Stimulated activated CD4-positive, alpha-beta T cell treated with anti-CD3 and anti-CD28 coated beads, Interleukin-4, amount 100 ng/mL, for 48 hours (primary cell): ENCODE measurements at places on chromosomes 7 and 10.

GRCh38 chr10:132804785-132805426 lies 19.0 kb upstream of the NKX6-2 start:
- no peak for DNase-seq

GRCh38 chr10:70499836-70500167 lies 21.2 kb downstream of the PALD1 start:
- DNase-seq = no peak

DNA sequence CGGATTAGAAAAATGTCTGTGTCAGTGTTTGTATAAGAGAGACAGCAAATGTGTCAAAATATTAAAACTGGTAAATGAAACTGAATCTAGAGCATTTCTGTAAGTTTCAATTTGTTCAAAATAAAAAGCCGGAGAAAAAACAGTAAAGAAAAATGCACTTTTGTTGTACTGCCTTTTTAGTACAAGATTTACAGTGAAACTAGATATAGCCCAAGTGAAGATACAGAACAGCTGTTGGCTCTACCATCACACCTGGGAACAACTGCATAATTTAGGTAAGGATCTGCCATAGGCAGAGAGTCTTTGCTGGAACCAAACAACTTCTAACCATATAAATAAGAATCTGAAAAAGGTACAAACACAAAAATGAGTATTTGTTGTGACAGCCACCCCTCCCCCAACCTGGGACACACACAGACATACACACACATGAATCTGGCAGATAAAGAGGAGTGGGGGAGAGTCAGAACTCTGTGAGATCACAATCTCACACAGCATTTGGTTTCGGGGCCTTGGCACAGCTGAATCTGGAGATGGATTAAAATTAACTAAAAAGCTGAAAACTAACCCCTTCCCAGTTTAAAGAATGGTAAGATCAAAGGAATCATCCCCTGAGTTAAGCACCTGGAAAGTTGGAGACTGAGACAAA lies 54.8 kb downstream of the DPY19L1 start:
- no peak for DNase-seq

DNA sequence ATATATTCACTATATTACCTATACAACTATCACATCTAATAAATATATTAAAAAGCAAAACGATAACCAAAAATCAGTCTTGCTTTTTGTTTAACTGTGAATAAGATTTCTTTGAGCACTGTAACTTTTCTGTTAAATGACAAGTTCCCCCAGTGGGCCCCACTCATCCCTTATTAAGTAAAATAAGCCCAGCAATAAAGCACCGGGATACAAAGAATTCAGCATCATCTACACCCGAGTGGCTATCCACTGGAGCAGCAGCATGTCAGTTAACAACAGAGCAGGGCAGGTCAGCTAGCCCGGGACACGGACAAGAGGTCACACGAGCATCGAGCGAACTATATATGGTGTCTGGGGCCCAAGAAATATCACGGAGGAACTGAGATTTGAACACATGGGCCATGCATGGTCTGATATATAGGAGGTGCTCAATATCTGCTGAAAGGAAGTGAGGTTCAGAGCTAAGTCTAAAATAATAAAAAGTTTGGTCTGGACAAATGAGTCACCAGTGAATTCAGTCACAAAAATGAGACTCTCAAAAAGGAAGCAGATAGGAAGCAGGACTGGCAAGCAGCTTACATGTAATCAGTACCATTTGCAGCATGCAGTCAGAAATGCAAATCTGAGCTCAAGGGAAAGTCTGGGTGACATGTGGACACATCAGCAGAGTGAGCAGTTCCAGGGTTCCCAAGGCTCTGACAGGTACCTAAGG lies 4.1 kb downstream of the ERCC6 start:
- DNase-seq = no peak

- DNase-seq = no peak
Observed at GRCh38 chr7:138247568-138248333, 171.5 kb downstream of the AKR1D1 start.

GRCh38 chr7:74083117-74083876 lies at the start of gene LIMK1:
TSS of gene LIMK1 (plus strand) at chr7:74083804. CDS start at chr7:74083991, 187 bp downstream.
- peak; percentile 76 for DNase-seq

- no peak for DNase-seq
Observed at GRCh38 chr7:105454095-105454747, 65.5 kb upstream of the SRPK2 start.

GRCh38 chr10:6396652-6397051 lies 183.4 kb downstream of the PRKCQ start:
- DNase-seq = no peak

DNA sequence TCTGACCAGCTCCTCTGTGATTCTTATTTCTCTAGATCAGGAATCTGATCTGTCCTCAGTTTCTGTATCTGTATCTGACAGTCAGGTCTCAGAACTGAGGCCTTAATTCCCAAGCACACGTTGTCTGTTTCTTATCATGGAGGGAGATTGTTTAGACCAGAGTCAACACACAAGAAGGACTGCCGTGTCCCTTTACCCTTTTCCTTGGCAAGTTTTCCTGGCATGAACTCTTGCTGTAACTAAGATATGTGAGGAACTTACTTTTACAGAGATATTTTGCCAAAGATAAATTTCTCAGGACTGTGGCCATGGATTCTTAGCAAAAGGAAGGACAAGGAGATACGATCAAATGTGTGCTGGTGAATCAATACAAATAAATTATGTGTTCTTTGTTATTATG lies 181.0 kb downstream of the SORCS3 start:
- DNase-seq = no peak

- DNase-seq = no peak
Observed at GRCh38 chr10:123858907-123859652, 32.5 kb downstream of the CPXM2 start.

- DNase-seq = no peak
Observed at GRCh38 chr7:78438433-78438832, 639.9 kb downstream of the PHTF2 start.

- DNase-seq = no peak
Observed at GRCh38 chr7:30531286-30531685, 26.7 kb upstream of the GGCT start.

- no peak for DNase-seq
Observed at GRCh38 chr7:100389437-100390088, 16.3 kb downstream of the PILRA start.

- DNase-seq = no peak
Observed at GRCh38 chr10:8262317-8262716, 207.8 kb downstream of the GATA3 start.

GRCh38 chr7:36276428-36277248 lies 113.0 kb upstream of the ANLN start:
- no peak for DNase-seq

- DNase-seq = no peak
Observed at GRCh38 chr7:87337331-87337730, 8.1 kb upstream of the CROT start.

DNA sequence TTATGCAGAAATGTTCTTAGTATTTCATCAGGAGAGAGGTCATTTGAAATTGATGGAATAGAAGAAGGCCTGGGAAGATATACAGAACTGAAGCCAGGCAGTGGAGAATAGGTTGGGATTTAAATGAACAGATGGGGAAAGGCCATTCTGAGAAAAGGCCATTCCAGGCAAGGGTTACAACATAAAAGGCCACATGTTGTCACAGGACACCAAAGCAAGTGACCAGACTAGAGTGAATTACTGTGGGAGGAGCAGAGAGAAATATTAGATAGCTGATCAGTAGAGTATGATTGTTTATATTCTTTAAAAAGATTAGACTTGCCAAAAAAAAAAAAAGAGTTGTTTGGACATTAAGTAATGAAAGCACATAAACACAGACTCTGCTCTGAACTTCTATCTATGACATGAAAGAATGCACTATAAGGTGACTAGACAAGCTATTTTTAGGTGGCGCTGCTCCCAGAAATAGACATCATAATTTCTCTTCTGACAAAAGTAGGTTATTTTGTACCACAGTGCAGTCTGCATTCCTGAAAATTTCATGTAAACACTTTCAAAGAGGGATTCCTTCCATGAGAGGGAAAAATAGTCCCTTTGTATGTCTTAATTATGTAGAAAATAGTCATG lies 55.2 kb upstream of the DKK1 start:
- DNase-seq = no peak

DNA sequence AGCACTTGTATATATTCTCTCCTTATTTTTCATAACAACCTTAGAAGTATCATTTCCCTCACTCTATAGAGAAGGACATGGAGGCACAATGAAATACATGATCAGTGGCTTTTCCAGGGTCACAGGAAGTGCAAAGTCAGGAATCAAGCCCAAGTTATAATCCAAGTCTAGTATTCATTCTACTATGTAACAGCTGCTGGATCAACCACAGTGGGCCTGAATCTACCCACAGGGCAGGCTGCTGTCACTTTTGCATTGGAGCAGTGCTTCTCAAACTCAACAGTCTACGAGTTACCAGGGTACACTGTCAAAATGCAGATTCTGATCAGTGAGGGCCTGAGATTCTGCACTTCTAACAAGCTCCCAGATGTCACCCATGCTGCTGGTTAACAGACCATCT lies 18.3 kb downstream of the ZDHHC16 start:
- no peak for DNase-seq

DNA sequence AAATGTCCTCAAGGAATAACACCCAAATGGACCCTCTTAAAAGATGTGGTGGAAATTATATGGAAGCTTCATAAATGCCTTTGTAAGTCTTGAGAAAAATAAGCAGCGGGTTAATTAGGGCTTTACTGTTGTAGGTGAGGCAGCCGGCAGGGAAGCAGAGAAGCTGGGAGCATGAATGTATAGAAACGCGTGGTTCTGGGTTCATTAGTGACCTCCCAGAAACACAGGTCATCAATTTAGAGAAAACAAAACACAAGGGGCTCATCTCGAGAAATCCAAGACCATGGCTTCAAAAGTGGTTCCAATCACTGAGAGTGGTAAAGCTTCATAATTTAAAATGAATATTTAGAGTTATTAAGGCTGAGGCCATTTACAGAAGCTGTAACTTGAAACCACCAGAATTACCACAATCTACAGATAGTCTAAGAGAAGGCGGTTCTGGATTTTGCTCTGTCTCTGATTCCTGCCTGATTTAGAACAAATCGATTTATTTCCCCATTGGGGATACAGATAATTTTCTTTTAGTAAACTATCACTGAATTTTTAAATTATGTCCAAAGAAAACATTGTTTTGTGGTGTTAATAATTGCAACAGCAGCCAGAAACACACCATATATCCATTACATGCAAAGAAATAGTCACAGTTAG lies 20.7 kb downstream of the GARIN1A start:
- no peak for DNase-seq

DNA sequence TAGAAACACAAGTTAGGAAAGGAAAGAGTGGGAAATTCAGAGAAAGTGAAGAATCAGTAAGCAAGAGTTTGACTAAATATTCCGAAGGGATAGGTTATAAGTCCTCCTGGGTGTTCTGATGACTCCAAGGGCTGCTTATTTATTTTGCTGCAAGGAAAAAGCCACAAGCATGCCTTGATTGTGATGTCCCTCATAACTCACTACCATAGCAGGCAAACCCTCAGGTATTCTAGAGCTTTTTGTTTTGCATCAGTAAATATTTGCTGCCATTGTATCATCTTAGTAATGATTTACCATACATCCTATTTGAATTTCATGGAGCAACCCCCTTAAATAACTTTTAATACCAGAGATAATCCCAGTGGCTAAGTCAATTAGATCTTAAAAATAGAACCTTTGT lies 688.1 kb downstream of the SUGCT start:
- DNase-seq = no peak

DNA sequence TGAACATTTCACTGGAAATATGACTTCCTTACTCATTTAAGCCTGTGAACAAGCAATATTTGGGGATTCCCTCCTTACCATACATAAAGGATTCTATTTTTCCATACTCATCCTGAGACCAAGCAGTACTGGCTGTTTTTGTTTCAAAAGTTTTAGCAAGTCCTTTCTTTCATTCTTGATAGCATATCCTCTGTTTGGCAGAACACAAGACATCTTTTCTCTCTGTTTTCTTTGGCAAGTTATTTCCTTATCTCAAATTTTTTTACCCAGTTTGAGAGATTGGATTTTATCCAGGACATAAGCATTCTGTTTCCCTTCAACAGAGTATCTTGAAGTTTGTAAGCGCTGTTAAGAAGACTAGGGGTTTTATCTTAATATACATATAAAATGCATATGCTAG lies 3.0 kb upstream of the WASL start:
- no peak for DNase-seq

DNA sequence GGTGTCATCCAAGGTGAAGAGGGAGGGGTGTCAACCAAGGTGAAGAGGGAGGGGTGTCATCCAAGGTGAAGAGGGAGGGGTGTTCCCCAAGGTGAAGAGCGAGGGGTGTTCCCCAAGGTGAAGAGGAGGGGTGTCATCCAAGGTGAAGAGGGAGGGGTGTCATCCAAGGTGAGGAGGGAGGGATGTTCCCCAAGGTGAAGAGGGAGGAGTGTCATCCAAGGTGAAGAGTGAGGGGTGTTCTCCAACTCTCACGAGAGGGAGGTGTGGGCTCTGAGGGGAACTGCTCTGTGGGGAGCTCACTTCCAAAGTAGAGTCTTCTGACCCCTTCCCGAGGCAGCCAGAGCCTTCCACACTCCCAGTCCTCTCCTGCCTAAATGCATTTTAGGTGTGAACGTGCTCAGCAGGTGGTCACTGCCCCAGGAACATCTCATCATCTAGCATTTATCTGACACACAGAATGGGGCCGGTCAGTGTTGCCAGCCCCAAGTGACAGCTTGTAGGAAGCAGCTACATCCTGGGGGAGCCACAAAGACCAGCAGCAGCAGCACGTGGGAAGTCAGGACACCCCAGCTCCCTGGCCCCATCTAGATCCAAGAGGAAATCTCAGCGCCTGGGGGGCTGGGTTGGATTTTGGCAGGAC lies 323.8 kb downstream of the GLRX3 start:
- DNase-seq = no peak

DNA sequence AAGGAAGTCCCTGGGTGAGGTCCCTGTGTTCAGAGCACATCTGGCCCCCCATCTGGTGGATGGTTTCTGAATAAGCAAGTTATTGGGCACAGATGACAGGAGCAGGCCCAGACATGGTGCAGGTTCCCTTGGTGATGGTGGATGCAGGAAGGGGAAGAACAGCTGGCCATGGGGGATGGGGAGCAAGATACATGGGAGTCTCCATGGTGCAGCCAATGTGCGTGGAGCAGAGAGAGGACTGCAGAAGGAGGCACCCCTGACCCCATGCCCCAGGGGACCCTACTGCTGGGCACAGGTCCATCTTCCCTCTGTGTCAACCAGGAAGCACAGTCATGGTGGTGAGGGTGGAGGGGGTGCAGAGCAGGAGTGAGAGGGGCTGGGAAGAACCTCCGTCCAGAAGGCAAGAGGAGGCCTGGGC lies 43.8 kb upstream of the RABGEF1 start:
- DNase-seq = no peak

- no peak for DNase-seq
Observed at GRCh38 chr10:6309816-6310215, 107.1 kb downstream of the PFKFB3 start.
